CD4-positive, alpha-beta T cell treated with Interleukin-15 for 4 hours (primary cell): ENCODE measurements at places on chromosomes 12 and 14.

DNA sequence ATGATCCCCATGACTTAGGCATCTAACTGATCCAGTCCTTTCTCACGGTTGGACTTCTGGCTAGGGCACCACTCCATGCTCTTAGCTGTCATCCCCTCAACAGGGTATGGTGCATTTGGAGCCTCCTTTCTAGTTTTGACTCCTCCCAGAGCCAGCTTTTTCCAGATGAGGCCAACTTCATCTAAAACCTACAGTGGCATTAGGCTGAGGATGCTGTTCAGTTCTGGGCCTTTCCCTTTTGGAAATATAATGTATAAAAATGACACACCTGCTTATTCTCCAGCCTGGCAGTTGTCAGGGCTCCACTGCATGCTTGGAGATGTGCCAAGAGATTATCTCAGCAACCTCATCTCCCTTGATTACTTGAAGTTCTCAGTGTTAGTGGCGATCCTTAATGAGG lies 239.7 kb downstream of the EMP1 start:
- DNase-seq, result no peak

DNA sequence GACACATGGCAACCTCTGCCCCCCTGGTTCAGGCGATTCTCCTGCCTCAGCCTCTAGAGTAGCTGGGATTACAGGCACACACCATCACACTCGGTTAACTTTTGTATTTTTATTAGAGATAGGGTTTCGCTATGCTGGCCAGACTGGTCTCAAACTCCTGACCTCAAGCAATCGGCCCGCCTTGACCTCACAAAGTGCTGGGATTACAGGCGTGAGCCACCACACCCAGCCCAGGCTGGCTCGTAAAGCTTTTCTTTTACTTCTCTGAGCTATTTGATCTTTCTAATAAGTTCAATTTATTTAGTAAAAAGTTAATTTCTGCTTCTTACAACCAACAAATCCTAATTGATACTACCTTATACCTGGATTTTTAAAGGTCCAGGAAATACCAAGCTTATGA lies 127.4 kb upstream of the KRR1 start:
- no peak for DNase-seq

DNA sequence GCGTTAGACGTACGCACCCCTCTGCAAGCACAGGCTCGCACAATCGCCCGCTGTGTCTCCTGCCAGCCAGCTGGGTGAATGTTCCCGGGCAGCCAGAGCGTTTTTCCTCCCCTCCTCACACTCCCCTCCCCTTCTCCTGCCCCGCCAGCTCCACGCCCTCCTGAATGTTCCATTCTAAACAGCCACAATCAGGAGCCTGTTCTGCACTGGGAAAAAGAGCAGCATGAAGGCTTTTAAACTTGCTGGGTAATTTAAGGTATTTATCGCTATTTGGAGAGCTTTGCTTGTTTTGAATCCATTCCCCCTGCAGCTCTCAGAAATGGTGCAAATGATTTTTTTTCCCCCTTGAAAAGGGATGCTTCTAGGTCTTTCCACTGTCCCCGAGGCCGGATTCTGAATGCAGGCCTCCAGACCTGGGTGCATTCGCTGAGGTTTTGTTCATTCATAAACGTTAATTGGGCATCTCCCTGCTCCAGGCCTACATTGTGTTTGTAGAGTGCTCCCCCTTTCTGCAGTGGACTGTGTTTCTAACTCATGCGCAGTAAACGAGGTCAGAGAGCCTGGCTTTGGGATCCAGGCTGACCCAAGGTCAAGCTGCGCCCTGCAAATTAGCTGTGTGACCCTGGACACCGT lies 212.5 kb downstream of the CHST11 start:
- no peak for DNase-seq

DNA sequence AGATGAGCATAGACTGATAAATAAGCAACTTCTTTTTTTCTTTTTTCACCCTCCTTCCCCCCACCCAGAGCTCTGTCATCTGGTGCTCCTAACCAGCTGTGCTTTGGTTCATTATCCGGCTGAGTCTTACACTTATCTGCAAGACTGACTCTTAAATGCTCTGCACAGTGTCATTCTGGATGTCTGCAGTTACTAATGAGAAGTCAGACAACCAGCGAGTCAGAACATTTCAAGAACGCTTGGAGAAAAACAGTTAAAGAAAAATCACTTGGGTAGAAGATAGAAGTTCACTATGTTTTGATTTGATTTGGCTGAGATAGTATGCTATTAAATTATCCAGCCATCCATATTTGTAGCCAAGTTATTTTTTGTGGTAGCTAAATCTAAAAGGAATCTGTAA lies 328.9 kb upstream of the PRICKLE1 start:
- no peak for DNase-seq

GRCh38 chr12:128783129-128783574 lies 40.6 kb downstream of the SLC15A4 start:
- peak; percentile 26 for DNase-seq

- no peak for DNase-seq
Measured at GRCh38 chr14:106500571-106500970, 974.2 kb downstream of the TMEM121 start.

DNA sequence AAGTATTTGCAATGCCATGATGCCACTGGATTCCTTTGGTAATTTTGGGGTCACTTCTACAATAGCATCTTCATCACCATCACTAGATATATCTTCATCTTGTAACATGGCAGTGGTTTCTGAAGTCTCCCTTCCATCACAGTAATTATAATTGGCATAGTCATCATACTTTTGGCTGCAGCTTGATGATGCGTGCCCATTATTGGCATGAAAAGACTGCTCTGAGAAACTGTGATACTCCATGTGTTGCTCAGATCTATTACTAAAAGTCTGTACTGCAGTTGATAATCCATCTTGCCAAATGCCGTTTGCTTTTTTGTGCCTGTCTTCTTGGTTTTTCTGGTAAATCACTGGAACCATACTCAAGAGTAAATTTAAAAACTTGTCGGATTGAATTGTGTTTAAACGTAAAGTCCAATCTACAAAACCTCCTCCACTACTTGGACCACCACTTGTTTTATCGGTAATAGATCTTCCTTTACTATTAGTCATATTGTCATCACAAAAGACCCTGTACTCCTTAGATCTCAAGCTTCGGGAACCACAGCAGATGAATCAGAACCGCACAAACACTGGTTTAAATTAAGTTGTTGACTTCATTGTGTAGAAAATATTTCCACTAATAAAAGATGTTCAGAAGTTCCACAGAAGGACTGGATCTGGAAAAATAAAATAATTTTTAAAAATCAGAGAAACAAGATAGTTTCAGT lies 29.9 kb downstream of the SLC41A2 start:
- no peak for DNase-seq

- DNase-seq, result no peak
Measured at GRCh38 chr14:102185360-102185759, 45.7 kb downstream of the WDR20 start.

DNA sequence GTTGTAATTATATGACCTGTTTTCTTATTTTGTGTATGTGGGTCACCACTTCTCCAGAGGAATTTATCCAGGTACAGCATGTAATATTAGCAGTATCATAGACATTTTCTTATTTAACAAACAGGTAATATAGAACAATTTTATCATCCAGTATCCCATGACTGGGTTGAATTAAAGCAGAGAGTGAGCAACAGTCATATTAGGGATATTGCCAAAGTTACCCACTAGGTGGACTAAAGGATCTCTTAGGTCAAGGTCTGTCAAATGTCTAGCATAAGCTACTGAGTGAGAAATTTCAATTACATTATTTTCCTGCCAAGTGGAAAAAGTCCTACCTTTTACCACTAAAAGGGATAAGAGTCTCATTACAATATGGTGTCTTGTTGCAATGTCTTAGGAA lies 62.1 kb upstream of the TRIM9 start:
- no peak for DNase-seq
